GM23248 (cell line): ENCODE measurements at places on chromosomes 16 and 17. TPM values are rescaled to one million over a fixed set of nuclear protein-coding genes. Genes with fewer than 3 reads are reported as not detected.

GRCh38 chr16:49315602-49316001 lies 34.0 kb upstream of the CBLN1 start:
- DNase-seq, result no peak

DNA sequence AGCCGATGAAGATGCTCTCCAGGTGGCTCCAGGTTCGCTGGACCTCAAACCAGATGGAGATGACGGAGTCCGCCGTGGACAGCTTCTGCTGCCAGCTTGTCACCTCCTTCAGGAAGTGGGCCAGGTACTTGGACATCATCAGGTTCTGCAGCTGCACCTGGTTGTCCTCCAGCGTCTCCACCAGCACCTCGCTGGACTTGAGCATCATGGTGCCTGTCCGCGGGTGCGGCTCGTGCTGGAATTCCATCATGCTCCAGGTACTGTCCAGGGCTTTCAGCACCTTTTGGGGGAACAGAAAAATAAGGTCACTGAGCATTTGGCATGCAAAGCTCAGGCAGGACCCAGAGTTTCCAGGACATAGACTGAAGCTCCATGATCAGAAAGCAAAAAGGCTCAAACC lies 69.7 kb downstream of the DNAH17 start:
- no peak for DNase-seq

GRCh38 chr17:65278820-65279184 lies 141.6 kb downstream of the RGS9 start:
- DNase-seq, result no peak

- DNase-seq, result peak; percentile 92
Observed at GRCh38 chr16:85612801-85613603, at the start of gene GSE1. GSE1 (plus strand) TSS chr16:85613322; CDS start chr16:85613392, 70 bp downstream.

DNA sequence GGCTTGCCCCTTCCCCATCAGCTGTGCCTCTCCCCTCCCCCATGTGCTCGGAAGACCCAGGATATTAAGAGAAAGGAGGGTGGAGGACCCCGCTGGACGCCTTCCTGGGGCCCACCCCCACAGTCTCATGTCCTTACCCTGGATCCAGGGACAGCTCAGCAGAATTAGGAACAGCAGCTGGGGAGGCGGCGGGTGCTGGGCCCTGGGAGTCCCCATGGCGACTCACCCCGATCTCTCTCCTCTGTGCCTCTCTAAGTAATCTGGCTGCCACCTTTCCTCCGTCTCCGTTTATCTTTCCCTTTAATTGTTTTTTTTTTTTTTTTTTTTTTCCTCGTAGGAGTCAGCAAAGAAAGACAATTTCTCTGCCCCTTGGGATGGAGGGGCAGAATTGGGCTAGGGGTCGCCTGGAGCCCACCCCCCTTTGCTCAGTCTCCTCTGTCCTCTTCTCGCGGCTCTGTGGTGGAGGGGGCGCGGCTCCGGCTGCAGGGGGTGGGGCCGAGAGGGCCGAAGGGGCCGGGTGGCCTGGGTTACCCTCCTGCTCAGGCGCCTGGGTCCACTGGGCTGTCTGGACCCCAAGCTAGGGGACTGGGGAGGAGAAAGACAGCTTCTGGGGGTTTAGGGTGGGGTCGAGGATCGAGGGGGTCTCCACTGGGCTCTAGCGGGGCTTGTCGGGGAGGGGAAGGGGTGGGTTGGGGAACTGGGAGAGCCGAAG lies 390 bp downstream of the SEZ6L2 start:
- peak; percentile 67 for DNase-seq

DNA sequence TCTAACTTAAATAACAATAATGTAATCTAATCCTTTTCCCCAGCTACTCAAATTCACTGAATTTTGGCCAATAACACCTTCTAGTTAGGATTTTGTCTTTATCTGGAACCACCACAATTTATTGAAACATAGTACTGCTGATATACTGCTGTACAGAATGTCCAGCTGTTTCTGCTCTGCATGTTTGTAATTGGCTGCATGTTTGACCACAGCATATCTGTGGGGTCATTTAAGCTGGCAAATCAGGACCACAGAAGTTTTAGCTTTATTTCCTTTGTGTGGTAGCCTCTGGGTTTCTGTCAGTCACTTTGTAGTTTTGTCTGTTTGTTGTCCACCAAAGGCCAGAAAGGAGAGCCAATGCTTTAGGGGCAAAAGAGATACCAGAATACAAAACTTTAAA lies 22.2 kb upstream of the RAB11FIP4 start:
- no peak for DNase-seq

DNA sequence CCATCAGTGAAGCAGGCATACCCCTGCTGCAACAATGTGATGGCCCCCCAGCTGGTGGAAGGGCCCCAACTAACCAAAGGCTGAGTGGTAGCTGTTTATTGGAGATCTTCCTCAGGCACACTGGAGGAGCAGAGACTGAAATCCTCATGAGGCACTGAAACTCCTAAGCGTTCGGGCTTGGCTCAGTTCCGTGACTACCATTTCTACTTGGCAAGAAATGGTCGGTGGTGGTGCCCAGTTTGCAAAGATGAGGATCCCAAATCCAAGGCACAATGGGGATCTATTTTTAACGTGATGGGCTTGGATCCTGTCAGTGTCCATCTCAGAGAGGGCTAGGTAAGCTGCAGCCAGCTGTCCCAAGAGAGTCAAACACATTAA lies 82.8 kb downstream of the TNFRSF13B start:
- DNase-seq, result no peak

DNA sequence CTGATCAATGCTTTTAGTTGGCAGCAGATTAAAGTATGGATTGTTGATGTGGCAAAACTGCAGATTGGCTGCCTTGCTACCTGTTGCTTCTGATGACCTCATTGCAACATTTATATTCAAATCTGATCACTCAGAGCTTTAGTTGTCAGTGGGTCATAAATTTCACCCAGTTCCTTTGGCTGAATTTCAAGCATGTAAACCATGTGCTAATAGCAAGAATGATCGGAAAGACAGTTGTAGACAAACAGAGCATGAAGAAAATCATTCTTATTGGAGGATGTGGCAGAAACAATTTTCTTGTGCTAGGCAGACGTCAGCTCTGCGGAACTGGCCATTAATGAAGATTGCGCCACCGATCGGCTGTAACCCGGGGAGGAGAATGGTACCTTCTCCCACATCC lies 346.6 kb upstream of the EEF2KMT start:
- DNase-seq, result no peak

DNA sequence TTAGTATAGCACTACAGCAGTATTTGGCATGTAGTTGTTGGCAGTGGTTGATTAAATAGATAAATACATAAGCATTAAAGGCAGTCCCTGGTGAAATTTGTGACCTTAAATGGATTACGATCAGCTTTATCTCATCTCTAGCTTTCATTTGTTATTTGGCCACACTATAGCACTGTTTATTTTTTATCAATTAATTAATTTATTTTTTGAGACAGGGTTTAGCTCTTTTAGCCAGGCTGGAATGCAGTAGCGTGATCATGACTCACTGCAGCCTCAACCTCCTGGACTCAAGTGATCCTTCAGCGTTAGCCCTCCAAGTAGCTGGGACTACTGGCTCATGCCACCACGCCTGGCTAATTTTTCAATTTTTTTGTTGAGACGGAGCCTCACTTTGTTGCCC lies 18.7 kb upstream of the ARHGAP17 start:
- DNase-seq, result peak; percentile 71

DNA sequence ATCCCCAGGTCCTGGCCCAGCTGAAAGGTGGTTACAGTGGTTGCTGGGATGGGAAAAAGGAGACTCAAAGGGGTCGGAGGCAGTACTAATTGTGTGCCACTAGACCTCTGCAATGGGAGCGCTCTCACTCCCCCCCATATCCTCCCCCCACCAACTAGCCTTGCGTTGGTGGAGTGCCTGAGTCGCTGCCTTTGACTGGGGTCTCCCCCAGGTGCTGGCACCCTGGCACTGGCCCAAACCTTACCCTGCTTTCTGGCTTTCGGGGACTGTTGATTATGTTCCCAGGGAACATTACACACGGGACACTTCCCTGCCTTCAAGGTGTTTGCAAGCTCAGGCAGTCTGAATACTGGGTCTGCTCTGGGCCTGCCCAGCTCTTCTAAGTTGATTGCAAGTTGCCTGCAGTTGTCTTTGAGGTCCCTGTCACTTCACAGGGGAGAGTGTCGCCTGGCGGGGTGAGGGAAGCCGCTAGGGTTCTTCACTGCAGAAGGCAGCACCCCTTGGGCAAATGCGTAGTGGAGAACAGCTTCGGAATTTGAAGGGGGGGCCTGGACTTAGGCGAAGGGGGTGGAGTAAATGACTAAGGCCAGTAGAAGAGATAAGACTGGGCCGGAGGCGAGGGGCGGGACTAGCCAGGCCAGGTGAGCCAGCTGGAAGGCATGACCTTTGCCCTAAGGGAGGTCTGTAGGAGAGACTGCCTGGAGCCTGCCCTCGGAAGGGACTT lies 98.0 kb downstream of the RAB11FIP4 start:
- DNase-seq, result no peak

GRCh38 chr17:63458478-63458877 lies 12.4 kb upstream of the CYB561 start:
- DNase-seq, result no peak

DNA sequence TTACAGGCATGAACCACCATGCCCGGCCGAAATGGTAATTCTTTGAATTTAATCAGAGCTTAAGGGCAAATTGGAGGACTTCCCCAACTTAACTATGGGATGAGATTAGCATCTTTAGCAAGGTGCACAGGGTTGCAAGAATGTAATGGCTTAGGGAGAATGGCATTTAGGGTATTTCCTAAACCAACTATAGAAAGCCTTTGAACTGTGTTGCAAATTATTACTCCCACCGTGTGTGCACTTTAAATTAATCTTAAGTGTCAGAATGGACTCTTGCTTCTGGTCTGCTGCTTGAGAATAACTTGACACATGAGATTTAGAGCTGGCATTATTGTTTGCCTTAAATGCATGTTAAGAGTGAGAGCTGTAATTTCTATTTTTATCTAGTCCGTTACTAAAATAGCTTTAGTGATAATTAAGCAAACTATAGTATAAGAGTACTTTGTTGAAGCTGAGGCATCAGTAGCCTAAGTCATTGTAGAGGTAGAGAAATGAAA lies 59.8 kb downstream of the TUBD1 start:
- DNase-seq, result no peak

DNA sequence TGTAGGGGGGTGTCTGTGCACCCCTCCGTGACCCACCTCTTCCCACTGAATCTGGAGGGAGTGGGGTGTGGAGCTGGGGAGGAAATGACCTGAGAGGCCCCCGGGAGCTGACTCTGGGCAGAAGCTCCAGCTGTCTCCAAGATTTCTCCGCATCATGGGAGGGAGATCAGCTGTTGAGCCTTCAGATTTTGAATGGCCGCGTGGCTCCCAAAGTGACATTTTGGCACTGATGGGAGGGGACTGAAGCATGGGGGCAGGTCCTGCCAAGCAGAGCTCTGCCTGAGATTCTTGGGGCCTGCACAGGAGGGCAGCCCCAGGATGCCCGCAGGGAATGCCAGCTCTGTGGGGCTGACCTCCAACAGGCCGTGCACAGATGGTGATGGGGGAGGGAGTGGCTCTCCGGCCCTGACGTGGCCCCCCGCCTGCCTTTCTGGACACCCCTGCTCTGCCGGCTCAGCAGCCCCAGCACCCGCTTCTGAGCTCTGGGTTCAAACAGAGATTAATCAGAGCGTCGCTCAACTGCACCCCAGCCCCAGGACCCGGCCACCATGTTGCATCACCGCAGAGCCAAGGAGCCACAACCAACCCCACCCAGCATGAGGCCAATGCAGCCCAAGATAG lies 25.3 kb upstream of the UBE2I start:
- DNase-seq, result no peak

DNA sequence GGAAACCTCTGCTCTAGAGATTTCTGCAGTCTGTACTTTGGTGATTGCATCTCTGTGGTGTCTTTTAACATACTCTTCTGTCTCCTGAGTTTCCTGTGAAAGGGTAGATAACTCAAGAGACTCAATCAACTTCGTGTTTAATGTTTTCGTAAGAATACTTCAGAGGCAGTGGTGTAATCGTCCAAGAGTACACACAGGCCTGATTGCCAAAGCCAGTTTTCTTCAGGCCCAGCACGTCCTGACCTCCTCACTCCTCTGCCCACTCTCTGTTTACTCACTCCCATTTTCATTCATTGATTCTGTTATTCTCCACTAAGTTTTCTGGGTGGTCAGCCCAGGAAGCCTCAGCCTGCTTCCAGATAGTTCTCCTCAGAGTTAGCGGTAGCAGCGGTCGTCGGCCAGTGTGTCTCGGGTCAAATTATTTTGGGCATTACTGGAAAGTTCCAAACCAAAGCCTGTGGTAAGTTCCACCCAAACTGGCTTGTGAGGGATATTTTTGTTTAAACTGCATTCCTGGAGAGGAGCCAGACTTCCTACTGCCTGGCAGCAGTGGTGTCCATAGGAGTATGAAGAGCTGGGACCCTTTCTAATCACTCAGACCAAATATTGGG lies 293.2 kb downstream of the WWOX start:
- no peak for DNase-seq

GRCh38 chr17:80036715-80037477 lies 454 bp downstream of the CCDC40 start:
- DNase-seq, result peak; percentile 70

DNA sequence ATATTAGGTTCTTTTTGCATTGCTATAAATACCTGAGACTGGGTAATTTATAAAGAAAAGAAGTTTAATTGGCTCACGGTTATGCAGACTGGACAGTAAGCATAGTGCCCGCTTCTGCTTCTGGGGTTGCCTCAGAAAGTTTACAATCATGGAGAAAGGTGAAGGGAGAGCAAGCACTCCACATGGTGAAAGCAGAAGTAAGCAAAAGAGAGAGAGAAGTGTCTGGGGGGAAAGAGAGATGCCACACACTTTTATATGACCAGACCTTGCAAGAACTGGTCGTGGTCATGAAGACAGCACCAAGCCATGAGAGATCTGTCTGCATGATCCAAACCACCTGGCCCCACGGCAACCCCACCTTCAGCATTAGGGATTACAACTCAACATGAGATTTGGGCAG lies 45.4 kb downstream of the KCNJ16 start:
- no peak for DNase-seq

The SYT17 gene
- not detected in 2 replicates for total RNA-seq

The TAT gene
- total RNA-seq, result not detected in 2 replicates

The ABCA6 gene
- total RNA-seq, result 5.3 and 6.4 TPM in 2 replicates

The SLFN11 gene
- 49.3 and 59.7 TPM in 2 replicates for total RNA-seq

The TBC1D26 gene
- total RNA-seq, result not detected in 2 replicates

The TMED6 gene
- not detected in 2 replicates for total RNA-seq

The CACNG3 gene
- total RNA-seq, result not detected in 2 replicates

The ATAD5 gene
- 0.89 and 1.1 TPM in 2 replicates for total RNA-seq
